ENCODE measurements at places on chromosomes 2 and 18. TPM values are rescaled to one million over a fixed set of nuclear protein-coding genes. Genes with fewer than 3 reads are reported as not detected.

SLC16A14 gene
- 10.1 TPM for total RNA-seq

IL1R1 gene
- total RNA-seq = 13.3 TPM

GNAL gene
- total RNA-seq = 12.6 TPM

CYP20A1 gene
- total RNA-seq = 20.0 TPM

DNA sequence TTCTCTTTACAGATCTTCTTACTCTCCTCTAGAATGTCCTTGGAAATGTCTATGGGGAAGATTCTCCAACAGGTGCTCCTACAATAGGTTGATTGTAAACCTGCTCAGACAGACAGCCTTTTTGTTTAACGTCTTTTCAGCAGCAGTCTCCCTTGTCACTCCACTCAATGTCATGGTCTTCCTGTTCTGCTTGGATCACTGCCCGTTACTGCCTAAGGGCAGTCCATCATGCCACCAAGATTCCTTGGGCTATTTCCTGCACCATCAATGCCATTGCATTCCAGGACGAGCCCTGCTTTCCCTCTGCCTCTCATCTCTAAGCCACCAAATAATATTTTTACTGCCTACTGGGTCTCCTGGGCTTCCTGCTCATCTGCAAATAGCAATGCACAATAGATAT lies 97.4 kb upstream of the GALNT5 start:
- DNase-seq = no peak
- H3K27me3 ChIP-seq = peaks cover 5% of the 10 kb centered on the region
- H3K4me3 ChIP-seq = no peak overlapping the region
- no peak overlapping the region for H3K27ac ChIP-seq

DNA sequence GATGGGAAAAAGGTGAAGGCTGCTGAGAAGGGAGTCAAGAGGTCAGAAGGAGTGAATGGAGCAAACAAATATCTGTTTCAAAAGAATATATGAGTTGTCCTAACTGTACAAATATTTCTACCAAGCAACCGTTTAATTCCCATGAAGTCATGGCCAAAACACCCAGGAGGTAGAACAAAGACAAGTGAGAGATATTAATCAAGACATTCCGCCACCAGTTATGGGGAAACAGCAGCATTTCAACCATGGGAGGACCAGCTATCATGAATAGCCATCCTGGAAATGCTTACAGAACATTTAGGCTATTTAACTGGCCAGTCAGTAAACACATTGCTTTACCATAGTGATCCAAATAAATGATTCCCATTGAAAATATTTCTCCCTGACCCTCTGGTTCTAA lies 396.3 kb downstream of the IRS1 start:
- H3K27me3 ChIP-seq = no peaks in the 10 kb centered on the region
- no peaks in the 10 kb centered on the region for H3K36me3 ChIP-seq
- no peak for DNase-seq
- peaks cover 30% of the 10 kb centered on the region for H3K4me1 ChIP-seq
- no peak overlapping the region for H3K4me3 ChIP-seq

- no peaks in the 10 kb centered on the region for H3K27me3 ChIP-seq
- no peak overlapping the region for H3K4me3 ChIP-seq
- H3K27ac ChIP-seq = no peak overlapping the region
- peaks cover 5% of the 10 kb centered on the region for H3K36me3 ChIP-seq
- DNase-seq = no peak
- peaks cover 3% of the 10 kb centered on the region for H3K4me1 ChIP-seq
Observed at GRCh38 chr2:96241900-96242611, 23.7 kb downstream of the TMEM127 start.

DNA sequence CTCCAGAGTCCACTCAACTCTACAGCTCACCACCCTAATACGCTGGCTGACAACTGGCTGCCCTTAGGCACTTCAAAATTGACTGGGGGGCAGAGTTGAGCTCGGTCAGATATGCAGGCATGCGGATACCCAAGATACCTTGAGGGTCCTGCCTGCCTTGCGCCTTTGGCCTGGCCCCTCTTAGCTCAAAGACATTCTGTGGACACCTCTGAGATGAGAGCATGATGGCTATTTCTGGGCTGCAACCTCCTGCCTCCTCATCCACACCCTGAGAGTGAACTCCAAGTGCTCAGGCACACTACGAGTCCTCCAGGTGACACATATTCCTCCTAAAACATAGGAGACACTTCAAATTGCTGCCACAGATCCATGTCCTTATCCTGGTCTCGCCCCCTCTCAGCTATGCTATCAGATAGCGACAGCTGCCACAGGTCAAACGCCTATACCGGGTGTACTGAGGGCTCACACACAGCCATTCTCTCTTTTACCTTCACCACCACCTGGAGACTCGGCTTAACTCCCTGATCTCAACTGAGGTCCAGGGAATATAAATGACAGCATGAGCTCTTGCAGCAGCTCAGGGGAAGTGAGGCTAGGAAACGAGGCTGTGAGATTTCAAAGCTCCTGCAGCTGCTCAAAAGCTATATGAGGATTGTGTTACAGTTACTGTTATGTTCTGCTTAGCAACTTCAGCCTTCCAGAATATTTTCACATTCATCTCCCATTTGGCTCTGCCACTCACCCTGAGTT lies 60.5 kb upstream of the TEX51 start:
- H3K36me3 ChIP-seq = no peaks in the 10 kb centered on the region
- peaks cover 17% of the 10 kb centered on the region for H3K27me3 ChIP-seq
- no peak for DNase-seq
- no peak overlapping the region for H3K4me3 ChIP-seq
- no peak overlapping the region for H3K27ac ChIP-seq
- no peaks in the 10 kb centered on the region for H3K4me1 ChIP-seq

- no peak overlapping the region for H3K27ac ChIP-seq
- H3K4me1 ChIP-seq = no peaks in the 10 kb centered on the region
- no peaks in the 10 kb centered on the region for H3K36me3 ChIP-seq
- H3K27me3 ChIP-seq = no peaks in the 10 kb centered on the region
Observed at GRCh38 chr18:40292985-40293710, 1661.9 kb upstream of the PIK3C3 start.

DNA sequence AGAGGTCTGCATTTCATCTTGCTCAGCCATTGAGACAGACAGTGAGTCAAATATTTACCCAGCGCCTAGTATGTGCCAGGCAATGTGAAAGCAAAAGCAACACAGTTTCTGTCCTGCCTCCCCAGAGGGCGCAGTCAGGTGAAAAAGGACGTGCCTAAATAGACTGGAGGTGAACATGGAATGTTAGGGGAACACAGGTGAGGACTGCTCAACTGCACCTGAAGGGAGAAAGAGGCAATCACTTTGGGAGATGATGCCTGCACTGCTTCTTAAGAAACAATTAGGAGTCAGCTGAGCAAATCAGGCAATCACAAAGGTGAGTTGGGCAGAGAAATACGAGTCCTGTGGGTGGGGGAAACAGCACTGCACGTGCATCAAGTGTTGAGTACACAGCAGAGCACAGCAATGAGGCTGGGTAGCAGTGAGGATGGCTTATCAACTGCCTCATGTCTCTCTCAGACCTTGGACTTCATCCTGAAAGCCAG lies 218.3 kb upstream of the SMAD7 start:
- peaks cover 12% of the 10 kb centered on the region for H3K36me3 ChIP-seq
- no peak for DNase-seq
- H3K27me3 ChIP-seq = no peaks in the 10 kb centered on the region

GRCh38 chr2:156837635-156838370 lies 401.6 kb downstream of the GPD2 start:
- H3K27me3 ChIP-seq = no peaks in the 10 kb centered on the region
- no peak overlapping the region for H3K4me3 ChIP-seq
- H3K36me3 ChIP-seq = no peaks in the 10 kb centered on the region
- peaks cover 4% of the 10 kb centered on the region for H3K4me1 ChIP-seq

DNA sequence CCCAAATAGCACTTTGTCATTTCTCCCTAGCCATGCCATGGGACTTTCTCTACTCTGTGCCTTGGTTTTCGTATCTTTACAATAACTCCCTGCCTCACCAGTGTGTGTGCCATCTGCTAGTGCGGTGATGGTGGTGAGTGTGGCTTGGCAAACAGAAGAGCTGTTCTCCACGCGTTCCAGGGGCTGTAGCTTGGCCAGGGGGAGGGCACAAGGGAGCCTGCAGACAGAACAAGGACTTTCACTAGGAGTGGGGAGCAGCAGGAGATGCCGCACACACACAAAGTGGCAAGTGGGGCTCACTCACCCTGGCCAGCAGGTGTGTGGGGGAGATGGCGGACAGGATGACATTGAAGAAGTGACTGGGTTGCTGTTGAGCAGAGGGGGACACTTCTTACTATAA lies 196.9 kb downstream of the HAUS1 start:
- H3K4me1 ChIP-seq = no peaks in the 10 kb centered on the region
- H3K36me3 ChIP-seq = no peaks in the 10 kb centered on the region
- no peak overlapping the region for H3K27ac ChIP-seq
- no peak for DNase-seq

GRCh38 chr2:158994920-158995676 lies 26.7 kb downstream of the TANC1 start:
- peak overlapping the region; percentile 89 for H3K27ac ChIP-seq
- DNase-seq = no peak
- peaks cover 42% of the 10 kb centered on the region for H3K4me1 ChIP-seq
- peaks cover 3% of the 10 kb centered on the region for H3K36me3 ChIP-seq
- no peak overlapping the region for H3K4me3 ChIP-seq
- H3K27me3 ChIP-seq = no peaks in the 10 kb centered on the region

- DNase-seq = no peak
- no peak overlapping the region for H3K27ac ChIP-seq
- no peak overlapping the region for H3K4me3 ChIP-seq
- no peaks in the 10 kb centered on the region for H3K4me1 ChIP-seq
- H3K36me3 ChIP-seq = no peaks in the 10 kb centered on the region
Observed at GRCh38 chr2:46400016-46400415, 79.3 kb upstream of the TMEM247 start.

DNA sequence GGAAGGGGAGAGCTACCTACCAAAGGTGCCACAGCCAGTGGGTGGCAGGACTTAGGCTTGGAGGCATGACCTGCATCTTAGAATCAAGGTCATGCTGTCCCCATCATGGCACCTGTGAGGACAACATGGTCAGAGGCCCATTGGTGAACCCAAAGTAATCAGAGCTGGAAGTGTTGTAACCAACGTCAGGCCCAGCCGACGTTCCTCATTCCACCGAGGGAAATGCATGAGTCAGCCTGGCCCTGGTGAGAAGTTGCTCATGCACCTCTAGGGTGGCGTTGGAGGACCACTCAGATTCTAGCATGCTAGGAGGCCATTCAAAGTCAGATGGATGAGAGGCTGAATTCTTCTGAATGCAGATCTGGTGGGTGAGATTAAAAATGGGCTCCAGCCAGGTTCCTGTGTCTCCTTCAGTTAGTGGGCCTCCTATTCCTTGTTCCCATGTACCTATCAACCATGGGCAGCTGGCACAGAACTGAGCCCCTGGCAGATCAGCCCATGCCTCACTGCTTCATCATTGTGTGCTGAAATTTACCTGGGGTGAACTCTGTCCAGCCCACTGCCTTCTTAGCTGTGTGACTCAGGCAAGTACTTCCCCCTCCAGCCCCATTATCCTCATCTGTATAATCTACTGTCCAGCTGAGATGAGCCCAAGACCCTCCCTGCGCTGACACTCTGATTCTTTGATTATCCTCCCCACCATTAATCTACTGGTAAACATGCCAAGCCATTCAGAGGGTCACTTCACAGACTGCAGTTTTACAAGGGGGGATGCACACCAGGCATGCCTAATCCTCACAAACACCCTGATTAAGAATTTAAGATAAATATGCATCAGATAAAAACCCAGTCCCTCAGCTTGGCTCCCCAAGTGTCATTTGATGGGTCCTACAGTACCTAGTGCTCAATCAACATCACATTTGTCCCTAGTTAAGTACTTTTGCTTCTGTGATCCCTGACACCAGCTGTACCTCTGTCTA lies 14.0 kb downstream of the SLC14A2 start:
- H3K27me3 ChIP-seq = no peaks in the 10 kb centered on the region
- peaks cover 19% of the 10 kb centered on the region for H3K4me1 ChIP-seq
- H3K4me3 ChIP-seq = no peak overlapping the region

DNA sequence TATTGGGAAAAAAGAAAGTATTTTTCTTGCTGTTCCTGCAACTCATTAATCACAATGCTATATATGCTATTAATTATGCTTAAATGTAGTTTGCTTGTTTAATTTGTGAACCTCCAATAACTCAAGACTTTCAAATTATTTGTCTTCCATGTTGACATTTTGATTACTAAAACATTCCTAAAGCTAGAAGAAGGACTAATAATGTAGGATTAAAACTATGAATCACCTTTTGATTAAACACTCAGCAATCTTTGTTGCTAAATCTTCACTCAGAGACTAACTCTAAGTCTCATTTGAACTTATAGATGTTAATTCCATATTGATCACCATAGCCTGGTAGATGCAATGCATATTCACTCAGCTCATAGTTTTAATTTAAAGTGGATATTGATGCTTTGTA lies 524.6 kb upstream of the ZEB2 start:
- no peaks in the 10 kb centered on the region for H3K27me3 ChIP-seq
- no peak for DNase-seq
- H3K36me3 ChIP-seq = no peaks in the 10 kb centered on the region

DNA sequence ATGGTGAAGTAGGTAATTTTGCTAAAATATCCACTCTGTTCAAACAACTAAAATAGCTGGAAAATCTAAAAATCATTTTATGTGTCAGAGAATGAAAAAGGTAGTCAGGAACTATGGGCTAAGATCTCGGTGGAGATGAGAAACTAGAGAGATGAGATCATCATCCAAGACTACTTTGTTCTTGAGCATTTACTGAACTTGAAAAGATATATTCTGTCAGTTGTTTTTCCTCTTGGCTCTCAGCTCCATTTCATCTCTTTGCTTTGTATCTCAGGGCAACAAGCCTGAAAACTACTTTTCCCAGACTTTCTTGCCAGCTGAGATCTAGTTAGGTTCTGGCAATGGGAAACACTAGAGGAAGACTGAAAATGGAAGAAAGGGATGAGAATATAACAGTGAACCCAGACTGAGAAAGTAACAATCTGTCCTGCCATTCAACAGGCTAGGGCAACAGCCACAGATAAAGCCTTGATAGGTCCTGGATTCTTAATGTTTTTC lies 346.2 kb upstream of the MEX3C start:
- H3K27me3 ChIP-seq = no peaks in the 10 kb centered on the region
- H3K36me3 ChIP-seq = no peaks in the 10 kb centered on the region
- H3K4me1 ChIP-seq = no peaks in the 10 kb centered on the region
- DNase-seq = no peak

- DNase-seq = no peak
- peaks cover 2% of the 10 kb centered on the region for H3K36me3 ChIP-seq
- peaks cover 4% of the 10 kb centered on the region for H3K4me1 ChIP-seq
- no peak overlapping the region for H3K4me3 ChIP-seq
- no peaks in the 10 kb centered on the region for H3K27me3 ChIP-seq
- H3K27ac ChIP-seq = peak overlapping the region; percentile 5
Observed at GRCh38 chr2:5164776-5165525, 527.2 kb upstream of the SOX11 start.

GRCh38 chr2:143261986-143262385 lies 132.8 kb downstream of the ARHGAP15 start:
- H3K36me3 ChIP-seq = no peaks in the 10 kb centered on the region
- H3K27me3 ChIP-seq = peaks cover 1% of the 10 kb centered on the region
- H3K4me1 ChIP-seq = peaks cover 16% of the 10 kb centered on the region
- H3K27ac ChIP-seq = no peak overlapping the region
